ENCODE measurements at places on chromosomes 2 and 18.

GRCh38 chr2:69773206-69773605 is 31.3 kb downstream of the ANXA4 start:
- DNase-seq = no peak

DNA sequence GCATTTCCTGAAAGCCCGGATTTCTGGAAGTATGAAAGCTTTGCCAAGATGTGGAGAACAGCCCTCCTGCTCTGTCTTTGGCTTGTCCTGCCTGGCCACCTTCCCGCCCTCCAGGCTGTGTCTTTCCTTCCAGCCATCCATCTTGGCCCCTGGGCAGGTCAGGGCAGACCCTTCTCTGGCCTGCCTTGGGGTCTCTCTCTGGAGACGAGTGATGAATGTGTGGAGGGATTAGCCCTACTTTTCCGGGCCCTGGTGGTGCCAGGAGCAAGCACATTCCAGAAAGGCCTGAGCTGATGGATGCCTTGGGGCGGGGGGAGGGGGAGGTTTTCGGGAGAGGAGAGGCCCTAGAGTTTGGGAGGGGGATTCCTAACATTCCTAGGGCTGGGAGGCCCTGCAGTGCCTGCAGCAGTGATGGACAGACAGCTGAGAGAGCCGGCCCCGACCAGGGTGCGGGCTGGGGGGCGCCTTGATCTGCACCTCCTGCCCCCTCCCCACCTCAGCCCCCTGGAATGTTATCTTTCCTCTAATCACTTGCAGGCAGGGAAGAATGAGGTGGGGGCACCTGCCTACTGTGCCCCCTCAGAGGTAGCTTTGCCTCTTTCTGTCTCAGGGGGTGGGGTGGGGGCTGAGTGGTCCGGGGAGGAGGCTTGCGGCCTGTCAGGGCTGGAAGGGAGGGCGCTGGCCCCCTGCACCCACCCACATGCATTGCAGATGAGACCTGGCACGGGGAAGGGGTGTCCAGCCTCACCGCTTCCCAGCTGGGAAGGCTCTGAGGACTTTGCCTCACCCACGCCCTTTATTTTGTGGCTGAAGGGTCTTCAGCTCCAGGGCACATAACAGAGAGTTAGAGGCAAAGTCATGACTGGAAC is 156.2 kb downstream of the DDX1 start:
- DNase-seq = no peak

DNA sequence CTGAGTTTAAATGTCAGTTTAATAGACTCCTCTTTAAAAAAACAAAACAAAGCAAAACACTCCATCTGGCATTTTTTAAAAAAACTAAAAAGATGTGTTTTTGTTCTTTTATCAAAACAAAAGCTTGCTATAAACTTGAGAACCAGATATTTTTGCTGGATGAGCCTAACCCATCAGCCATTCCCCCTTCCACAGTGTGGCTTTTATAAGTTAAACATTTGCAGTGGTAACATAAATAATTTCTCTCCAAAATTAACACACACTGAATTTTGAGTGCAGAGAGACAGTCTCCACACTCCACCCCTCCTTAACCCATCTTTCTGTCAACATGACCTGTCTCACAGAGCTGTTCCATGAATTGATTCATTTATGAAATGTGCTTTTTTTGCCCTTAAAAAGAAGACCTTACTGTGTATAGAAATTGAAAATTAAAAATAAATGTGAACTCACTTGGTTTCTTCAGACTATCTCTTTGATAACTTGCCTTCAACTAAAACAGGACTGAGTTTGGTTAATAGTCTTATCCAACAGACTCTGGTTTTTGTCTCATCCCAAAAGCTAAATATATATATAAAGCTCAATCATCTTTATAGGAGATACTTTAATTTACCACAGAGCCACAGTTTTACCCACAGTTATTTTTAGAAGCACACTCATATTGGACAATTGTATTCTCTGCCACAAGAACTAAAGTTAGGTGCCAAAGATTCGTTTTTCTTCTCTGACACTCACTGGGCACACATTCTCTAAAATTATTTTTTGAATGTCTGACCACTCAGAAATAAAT is 64.8 kb upstream of the STK39 start:
- no peak for DNase-seq

- no peak for DNase-seq
Measured at GRCh38 chr2:176068419-176068832, 15.3 kb downstream of the EVX2 start.

DNA sequence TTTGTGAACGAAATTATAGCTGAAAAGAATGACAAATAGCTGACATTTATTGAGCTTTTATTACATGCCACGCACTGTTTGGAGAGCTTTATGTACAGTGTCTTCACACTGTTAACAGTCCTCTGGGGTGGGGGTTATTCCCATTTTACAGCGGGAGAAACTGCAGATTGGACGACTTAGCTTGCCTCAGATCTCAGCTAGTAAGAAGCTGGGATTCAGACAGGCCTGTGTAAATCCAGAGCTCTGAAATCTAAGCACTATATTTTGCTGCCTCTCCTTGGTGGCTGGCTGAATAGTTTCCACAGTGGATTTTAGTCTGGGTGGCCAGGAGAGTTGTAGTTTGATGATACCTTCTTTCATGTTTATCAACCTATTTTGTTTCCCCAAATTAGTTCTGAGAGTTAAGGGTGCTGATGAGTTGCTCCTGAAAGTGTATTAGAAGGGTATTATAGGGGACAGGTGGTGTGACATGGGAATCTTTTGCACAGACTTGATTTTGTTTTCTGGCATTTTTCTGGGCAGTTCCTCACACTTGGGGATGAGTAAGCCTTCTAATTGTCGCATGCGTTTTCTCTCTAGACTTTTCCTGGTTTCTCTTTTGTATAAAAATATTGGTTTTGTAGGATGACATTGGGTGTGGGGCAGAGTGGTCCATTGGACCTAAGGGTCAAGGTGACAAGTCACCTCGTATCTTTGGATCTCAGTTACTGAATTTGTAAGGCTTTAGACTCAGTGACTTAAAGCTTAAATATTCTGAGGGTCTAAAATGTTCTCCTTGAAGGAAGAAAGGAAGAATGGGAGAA is 1.5 kb downstream of the ACSL3 start:
- no peak for DNase-seq

GRCh38 chr18:33644494-33644893 is 66.5 kb downstream of the ASXL3 start:
- no peak for DNase-seq

DNA sequence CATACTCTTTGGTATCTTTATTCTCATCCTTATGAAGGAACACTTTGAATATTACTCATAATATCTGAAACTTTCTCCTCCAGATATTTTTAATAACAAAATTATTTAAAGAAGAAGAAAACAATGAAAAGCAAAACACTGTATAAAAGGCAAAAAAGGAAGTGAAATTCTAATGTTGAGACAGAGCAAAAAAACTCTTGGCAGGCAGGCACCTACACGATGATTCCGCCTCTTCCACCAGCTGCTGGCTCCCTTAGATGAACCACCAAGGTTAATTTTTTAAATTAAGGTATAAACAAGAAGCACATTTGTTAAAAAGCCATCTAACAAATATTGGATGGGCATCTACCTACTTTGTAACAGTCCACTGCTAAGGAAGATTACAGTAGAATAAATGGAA is 434.7 kb downstream of the EPHA4 start:
- DNase-seq = no peak

GRCh38 chr2:80548469-80548868 is 243.9 kb upstream of the LRRTM1 start:
- DNase-seq = no peak

DNA sequence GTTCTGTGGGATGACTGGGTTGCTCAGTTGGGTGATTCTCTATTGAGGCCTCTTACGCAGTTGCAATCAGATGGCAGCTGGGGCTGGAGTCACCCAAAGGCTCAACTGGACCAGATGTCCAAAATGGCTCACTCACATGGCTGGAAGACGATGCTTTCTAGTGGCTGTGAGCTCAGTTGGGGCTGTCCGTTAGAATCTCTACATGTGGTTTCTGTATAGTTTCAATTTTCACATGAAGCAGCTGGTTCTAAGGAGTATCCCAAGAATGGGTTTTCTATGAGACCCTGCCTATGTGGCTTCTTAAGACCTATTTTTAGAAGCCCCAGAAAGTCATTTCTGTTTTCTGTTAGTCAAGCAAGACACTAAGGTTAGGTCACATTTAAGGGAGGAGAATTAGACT is 4.4 kb downstream of the XRCC5 start:
- DNase-seq = no peak

DNA sequence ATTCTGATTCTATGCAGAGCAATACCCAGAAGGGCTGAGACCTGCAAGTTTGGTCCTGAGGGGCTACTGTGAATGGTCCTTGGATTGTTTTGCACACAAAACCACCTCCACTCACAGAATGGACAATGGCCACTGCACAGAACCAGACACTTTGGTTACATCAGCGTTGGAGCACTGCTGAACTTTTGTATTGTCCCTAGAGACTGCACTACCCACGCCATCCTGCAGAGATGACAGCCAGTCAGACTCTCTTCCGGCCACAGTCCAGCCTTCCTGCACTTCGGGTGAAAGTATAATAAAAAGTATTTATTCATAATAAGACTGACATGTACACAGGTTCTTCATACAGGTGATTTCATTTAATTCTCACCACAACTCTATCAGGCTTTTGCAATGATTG is 35.7 kb downstream of the CELF4 start:
- no peak for DNase-seq

Measured in stimulated activated CD4-positive, alpha-beta T cell treated with anti-CD3 and anti-CD28 coated beads, TNF-alpha, amount 100 ng/mL, for 1 hour (primary cell).